ENCODE measurements at places on chromosomes 4 and X.

DNA sequence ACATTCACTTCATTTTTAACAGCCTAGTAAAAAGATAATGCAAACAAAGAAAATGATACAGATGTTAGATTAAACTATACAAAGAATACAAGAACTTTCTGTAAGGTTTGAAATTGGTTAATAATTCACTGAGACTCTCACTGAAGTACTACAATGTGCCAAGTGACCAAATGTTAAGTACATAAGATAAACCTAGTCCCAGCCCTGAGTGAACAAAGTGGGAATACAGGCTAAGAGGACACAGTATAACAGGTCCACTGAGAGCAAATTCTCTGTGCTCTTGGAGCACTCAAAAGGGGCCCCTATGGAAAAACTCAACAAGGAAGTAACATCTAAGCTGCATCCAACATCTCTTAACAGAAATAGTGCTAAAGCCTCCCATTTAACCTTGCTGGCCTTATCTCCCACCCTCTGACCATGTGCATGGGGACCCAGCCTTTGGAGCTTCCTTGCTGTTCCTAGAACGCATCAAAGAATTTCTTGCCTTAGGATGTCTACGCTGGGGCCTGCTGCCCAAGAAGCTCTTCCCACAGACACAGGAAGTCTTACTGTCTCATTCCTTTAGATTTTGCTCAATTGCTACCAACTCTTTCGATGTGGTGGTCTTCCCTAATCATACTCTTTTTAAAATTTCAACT lies 113.4 kb downstream of the ZAR1 start:
- no peak for DNase-seq

GRCh38 chrX:153744210-153745066 lies 19.6 kb upstream of the PLXNB3 start:
- no peak for DNase-seq

GRCh38 chr4:13182133-13182532 lies 302.0 kb downstream of the RAB28 start:
- DNase-seq = no peak

- no peak for DNase-seq
Measured at GRCh38 chr4:9988363-9988749, 32.9 kb downstream of the SLC2A9 start.

DNA sequence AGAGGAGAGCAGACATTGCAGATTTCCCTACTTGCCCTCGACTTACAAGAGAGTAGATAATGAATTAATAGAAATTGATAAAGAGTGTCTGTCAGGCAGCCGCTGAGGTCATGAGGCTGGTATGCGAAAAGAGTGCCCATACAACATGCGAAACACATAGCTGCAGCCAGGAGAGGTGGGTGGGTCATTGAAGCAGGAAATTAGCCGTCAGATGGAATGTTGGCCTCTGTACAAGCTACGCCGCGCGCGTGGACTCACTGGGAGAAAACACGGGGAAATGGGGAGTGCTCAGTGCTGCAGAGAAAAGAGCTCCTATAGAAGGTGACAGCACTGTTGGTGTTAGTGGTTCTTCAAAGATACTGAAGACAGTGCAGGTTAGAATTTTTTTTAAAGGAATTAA lies 125.1 kb downstream of the RAPGEF2 start:
- peak; percentile 93 for DNase-seq

DNA sequence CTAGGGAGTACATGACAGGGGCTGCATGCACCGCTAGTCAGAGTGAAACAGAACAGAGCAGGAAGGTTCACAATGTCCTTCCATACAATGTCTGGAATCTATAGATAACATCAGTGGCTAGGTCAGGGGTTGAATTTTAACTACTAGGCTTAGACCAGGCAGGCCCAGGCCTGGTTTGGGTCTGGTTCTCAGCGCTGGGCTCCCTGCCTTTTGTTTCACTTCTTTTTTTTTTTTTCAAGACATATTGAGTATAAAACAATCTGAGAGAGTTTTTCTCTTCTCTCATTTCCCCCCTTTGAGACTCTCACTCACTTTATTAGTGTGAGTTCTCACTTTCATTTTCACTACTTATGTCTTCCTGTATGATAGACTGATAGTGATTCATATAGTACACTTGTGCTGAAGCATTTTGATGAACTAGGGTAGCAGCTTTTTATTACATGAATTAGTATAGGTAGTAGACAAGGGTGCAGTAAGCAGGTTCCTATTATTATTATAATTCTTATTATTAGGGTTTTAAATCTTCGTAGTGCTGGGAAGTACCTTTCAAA lies 120.0 kb upstream of the ZDHHC15 start:
- no peak for DNase-seq

DNA sequence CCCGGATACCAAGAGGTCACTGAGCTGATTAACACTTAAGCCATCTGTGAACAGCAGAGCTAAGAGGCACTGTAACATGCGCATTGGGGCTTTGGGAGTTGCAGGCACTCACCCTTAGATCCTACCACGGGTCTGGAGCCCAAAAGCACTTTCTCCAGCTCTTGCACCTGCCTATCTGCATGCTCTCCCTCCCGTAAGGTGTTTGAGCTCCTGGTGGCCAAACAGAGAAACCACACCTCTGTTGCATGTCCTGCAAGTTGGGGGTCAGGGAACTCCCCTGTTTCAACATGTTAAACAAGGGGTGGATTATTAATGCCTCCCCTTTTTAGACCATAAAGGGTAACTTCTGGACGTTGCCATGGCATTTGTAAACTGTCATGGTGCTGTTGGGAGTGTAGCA lies 49.8 kb downstream of the GYPA start:
- no peak for DNase-seq

DNA sequence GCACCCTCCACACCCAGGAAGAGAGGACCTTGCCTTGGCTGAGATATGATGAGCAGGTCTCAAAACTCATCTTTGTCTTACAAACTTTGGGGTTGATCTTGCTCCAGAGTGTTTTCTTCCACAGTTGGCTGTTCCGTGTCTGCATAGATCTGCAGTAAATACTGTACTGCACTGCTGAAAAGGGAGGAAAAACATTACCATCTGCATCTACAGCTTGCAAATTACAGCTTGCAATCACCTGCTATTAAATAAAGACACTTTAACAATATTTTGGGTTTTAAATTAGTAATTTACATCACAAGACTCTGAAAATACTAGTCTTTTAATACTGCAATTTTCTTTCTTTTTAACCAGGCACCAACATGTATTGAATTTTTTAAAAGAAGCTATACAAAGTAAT lies 499.5 kb downstream of the STIM2 start:
- no peak for DNase-seq

GRCh38 chr4:15020502-15021286 lies 18.4 kb downstream of the CPEB2 start:
- no peak for DNase-seq

DNA sequence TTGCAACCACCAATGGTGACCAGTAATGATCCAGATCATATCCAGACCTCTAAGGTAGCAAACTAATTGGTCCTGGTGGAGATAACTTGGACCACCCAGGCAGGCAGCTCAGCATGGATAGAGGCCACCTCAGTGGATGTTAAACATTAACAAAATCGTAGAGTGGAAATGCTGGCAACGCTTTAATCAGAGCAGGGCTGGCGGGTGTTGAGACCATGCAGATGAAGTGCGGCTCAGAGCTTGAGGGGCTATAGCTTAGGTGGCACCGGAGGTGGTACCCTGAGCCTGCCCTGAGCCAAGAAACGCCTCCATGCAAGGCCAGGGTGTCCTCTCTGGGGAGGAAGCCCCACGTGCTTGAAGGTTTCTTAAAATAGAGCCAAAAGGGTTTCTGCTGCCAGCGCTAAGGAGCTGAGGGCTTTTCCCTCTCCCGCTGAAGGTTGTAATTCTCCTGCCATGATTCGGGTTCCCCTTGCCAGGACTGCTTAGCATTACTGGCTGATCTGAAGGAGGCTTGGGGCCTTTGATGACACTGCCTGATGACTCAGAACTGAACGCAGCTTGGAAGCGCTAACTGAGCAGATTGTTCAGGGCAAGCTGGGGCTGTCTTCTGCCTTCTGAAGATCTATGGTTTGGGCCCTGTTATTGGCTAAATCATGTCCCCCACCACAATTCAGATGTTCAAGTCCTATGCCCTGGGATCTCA lies 177.8 kb upstream of the ATP6AP2 start:
- peak; percentile 35 for DNase-seq

DNA sequence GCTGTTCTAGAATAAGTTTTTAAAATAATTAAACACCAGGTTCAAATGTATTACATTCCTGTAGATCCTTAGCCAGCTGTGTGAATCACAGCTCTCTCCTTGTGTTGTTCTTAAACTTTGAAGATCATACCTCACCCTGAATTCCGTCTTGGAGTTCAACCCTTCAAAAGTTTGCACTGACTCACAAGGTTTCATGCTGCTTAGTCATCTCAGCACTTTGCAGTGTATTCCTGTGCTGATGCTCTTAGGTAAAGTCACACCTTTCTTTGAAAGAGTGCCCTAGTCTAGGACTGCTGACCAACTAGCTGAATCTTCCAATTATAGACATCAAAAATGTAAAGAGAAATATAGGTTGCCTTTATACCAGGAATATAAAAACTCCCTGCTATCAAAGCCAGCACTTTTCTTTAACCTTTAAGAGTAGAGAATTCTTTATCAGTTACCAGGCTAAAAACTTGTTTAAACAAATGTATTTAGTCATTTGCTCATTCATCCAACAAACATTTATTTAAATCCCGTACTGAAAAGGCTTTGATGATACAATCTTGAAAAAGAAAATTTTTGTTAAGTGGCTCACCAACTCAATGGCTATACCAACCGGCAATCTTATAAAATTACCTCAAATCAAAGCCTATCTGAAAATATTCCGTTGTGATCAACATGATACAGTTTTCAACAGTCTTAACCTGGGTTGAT lies 169.7 kb downstream of the RAP1GDS1 start:
- peak; percentile 92 for DNase-seq

DNA sequence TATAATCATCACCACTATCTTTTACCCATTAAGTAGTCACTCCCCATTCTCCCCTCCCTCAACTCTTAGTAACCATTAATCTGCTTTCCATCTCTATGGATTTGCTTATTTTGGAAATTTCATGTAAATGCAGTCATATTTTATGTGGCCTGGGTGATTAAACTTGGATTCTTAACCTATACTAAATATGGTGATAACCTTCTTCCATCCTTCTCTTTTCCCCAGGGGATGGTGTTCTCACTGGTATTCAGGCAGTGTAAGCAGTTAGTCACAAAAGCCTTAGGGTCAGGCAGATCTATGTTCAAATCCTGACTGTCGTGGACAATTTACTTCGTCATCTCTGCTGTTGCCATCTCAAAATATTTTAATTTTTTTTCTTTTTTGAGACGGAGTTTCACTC lies 29.6 kb downstream of the RAB40AL start:
- DNase-seq = peak; percentile 65

- DNase-seq = no peak
Measured at GRCh38 chr4:2412534-2412884, 5.9 kb downstream of the ZFYVE28 start.
